ENCODE measurements at places on chromosomes 16 and 17.

DNA sequence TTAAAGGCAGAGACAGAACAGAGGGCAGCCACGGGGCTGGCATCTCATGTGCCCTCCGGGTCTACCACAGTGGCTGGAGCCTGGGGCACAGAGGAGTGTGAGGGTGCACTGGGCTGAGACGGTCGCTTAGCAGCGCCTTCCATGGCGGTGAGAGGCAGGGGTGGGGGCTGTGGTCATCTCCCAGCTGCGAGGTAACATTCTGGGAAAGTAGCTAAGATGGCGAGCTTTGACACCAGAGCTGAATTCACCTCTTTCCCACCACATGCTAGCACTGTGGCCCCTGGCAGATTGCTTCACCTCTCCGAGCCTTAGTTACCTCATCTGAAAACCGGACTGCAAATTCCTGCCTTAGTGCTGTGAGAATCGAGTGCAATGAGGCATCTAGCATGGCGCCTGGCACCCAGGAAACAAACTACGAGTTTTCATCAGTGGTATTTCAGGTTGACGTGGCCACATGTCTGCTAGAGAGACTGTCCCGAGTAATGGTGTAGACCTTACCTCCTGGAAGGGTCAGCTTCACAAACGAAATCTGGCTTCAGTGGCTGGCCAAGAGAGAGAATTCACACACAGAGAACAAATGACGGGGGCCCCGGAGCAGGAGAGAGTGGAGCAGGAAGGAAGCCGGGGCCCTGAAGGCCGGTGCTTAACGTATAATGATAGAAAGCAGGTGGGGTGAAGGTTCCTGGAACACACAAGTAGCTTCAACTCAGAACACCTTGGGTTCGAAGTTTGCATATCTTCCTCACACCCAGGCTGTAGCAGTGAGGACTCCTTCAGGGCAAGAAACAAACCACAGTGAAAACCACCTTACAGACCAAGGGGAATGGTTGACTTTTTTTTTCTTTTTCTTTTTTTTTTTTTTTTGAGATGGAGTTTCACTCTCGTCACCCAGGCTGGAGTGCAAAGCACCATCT, 63.9 kb upstream of the RPH3AL start:
- no peak for DNase-seq

GRCh38 chr16:11682655-11683096, 14.4 kb downstream of the SNN start:
- no peak for DNase-seq

GRCh38 chr16:28237754-28238357, 26.1 kb upstream of the XPO6 start:
- peak; percentile 44 for DNase-seq

DNA sequence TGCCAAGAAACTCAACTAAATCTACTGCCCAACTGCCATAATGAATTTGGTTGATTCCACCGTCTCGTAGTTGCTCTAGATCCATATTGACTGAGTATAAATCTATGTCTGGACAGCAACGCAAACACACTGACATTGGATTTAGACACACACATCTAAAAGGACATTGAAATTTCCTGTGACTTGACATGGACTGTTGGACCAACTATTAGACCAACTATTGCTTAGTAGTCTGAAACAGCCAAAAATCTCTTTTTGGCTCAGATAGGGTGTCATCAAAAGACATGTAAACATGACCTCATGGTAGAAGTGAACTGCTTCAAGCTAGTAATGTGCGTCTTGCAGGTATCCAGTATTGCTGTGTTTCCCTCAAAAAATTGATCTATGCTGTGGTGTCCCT, 31.3 kb downstream of the KIAA0513 start:
- DNase-seq, result no peak

DNA sequence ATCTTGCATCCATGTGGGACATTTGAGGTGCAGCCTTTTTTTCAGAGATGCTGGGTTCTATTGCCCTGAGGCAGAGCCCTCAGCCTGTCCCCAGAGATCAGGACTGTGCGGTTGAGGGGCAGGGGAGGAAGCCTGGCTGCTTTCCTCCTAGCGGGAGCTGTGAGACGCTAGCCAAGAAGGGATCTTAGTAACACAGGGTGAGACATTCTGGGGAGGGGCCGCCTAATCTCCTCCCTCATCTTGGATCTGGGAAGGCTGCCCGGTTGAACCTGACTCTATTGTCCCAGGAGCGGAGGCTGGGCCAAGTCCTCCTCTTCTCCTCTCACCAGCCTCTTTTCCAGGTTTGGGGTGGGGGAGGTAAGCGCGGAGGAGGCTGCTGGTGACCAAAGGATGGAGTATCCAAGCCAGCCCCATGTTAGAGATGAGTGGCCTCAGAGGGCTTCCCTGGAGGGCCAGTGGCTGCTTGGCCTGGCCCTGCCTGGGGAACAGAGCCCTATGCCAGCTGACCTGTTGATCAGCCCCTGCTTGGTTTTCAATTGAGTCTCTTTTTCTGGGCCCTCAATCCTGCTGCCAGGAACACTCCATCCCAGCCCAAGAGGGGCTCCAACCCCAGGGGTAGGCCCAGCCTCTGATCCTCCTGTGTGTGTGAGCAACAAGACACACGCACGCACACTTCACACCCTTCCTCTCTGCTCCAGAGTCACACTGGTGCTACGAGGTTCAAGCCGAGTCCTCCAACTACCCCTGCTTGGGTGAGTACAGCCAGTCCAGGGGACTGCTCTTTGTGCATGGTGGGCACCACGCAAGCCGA, 5.0 kb downstream of the CA4 start:
- DNase-seq, result no peak

DNA sequence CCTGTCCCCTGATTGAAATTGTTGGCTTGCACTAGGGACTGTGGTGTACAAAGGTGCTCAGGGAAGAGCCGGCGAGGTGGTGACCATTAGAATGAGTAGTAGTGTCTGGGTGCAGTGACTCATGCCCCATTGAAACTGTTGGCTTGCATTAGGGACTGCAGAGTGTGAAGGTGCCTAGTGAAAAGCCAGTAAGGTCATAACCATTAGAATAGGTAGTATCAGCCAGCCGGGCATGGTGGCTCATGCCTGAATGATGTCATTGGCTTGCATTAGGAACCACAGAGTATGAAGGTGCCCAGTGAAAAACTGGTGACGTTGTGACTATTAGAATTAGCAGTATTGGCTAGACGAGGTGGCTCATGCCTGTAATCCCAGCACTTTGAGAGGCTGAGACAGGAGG, 78.9 kb downstream of the ABCC6 start:
- no peak for DNase-seq

DNA sequence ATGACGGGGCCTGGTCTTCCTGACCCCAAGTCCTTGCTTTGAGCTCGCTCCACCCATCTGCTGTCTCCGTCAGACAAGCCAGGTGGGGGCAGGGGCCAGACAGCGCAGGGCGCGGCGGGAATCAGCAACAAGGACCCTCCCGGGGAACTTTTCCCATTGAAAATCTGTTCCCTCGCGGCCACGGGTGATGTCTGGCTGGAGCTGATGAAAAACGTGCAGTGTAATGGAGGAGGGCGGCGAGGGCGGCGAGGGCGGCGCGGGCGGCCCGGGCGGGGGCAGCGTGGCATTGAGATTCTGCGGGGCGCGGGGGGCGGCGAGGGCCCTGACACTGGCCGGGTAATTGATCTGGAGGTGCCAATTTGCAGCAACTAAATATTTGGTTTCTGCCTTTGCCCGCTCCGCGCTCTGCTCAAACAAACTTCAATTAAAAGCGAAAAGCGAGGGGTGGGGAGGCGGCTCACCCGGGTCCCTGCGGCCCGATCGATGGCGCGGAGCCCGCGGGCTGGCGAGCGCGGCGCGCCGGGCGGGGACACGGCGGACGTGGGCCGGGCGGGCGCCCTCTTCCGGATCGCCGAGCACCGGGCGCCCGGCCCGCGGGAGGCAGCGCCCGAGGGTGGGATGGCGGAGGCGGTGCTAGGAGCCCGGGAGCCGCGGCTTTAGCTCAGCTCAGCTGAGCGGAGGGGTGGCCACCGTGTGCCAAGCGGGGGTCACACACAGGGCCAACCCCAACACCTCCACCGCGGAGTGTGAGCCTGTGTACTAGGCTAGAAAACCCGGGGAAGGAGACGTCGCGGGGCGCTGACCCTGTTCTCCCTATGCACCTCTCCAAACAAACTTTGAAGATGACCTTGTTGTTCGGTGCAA, 32.4 kb downstream of the DCAKD start:
- peak; percentile 69 for DNase-seq

GRCh38 chr17:47905221-47905733, 9.2 kb downstream of the SP2 start:
- no peak for DNase-seq

DNA sequence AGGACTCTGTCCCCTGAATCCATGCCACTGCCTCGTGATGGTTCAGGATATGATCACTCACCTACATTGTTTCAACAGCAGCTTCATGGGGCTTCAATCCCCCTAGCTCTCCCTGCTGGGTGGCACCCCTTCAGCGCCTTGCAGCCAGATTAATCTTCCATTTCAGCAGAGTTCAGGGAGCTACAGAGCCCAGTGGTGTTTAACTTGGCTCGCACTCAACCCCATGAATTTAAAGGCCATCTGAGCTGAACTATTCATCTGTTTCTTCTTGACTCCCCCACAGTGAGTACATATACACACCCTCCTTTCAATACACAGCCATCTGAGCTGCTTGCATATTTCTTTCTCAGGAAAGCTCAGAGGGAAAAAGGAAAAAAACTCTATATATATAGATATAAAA, 202.8 kb upstream of the C16orf82 start:
- DNase-seq, result no peak

DNA sequence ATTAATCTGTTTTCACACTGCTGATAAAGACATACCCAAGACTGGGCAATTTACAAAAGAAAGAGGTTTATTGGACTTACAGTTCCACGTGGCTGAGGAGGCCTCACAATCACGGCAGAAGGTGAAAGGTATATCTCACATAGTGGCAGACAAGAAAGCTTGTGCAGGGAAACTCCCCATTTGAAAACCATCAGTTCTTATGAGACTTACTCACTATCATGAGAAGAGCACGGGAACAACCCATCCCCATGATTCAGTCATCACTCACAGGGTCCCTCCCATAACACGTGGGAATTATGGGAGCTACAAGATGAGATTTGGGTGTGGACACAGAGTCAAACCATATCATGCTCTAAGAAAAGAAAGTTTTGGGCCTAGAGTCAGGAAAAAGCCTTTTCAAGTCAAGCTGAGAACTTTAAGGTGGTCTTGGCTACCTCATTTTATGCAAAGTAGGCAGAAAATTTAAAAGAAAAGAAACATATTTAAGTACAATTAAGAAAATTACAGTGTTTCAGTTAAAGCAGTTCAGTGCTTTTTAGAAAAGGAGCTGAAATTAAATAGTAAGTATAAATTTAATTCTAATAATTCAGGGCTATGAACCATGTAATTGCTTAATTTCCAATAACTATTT, 24.9 kb upstream of the CRYM start:
- DNase-seq, result peak; percentile 15

GRCh38 chr16:19115148-19116021, 1.6 kb downstream of the ITPRIPL2 start:
- DNase-seq, result no peak

DNA sequence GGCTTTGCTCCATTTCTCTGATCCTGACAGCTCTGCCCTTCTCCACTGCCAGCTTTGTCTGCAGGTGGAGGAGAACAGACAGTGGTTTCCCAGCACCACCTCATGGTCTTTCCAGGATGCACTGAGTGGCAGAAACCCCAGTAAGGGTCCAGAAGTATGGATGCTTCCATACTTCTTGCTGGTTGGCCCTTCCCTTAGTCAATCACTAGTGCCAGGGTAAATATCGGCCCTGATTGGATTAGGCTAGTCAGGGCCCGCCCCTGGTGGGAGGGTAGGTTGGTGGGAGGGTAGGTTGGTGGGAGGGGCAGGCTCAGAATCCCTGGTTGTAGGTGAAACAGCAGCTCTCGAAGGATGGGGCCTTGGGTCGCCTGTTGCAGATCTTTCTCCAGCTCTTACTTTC, 10.2 kb downstream of the RNF213 start:
- DNase-seq, result peak; percentile 5

DNA sequence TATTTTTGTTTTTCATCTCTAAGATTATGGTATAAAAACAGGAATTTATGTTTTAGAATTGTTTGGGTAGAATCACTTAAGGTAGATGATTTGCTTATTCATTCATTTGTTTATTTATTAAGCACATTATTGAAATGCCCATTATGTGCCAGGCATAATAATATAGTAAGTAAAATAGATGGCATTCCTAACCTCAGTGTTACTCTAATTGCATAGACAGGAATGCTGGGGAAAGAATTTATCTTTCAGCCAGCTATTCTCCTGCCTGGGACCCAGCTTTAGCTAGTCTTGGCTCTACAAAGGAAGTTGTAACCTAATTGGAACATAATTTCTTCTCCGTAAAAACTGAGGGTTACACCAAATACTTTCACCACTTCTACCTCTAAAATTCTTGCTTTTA, 44.6 kb downstream of the NFAT5 start:
- DNase-seq, result no peak

DNA sequence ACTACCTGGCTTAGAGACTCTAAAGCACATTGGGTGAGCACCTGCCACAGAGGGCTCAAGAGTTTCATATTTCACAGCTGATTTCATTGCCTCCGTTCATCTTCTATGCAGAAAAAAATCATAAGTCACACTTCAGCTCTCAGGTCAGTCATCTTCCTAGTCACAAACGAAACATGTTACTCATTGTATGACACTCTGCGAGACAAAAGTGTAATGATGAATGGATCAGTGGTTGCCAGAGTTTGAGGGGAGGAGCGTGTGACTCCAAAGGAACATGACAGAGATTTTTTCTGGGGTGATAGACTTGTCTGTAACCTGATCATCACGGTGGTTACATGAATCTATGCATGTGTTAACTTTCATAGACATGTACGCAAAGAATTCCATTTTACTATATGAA, 195.2 kb upstream of the CNTNAP4 start:
- no peak for DNase-seq

DNA sequence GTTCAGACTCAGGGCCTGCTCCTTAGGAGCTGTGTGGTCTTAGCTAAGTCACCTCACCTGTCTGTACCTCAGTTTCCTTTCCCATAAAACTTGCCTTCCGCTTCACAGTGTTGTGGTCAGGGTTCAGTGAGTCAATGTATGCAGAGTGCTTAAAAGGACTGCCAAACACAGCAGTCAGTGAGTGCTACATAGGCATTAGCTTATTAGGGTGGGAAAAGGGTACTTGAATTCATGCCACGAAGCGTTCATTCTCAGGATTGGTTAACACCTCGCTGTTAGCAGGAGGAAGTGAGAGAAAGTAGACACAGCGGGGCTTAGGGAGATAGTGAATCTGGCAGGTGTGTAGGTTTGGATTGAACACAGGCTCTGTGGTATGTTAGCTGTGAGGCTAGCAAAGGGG, 155.2 kb downstream of the SHISA9 start:
- DNase-seq, result no peak

- DNase-seq, result peak; percentile 83
These were observed 474.4 kb downstream of the SLC39A11 start for GRCh38 chr17:72618001-72618509.

Measured in OCI-M1 (cell line).